Hindlimb muscle (tissue), 1 donor: ENCODE measurements at places on chromosomes 16 and 17.

DNA sequence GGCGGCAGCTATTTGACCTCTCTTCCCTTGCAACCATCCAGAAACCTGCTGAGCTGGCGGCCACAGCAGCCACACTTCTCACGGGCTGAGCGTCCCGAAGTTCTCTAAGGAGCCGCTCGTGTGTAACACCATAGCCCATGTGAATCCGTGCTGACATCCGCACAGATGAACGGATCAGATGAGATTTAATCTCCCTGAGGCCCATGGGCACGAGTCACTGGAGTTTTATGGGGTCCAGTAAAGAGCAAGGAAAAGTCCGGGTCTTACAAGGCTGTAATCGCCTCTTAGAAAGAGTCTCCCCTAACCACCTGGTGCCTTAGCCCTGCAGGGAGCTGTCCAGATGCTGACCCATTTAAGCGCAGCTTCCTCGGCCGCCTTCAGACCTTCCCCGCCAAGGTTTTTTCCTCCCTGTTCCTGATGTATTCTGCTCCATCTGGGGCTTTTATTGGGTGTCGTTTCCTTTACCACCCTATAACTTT, 5.5 kb upstream of the CACNG5 start:
- DNase-seq, result peak; percentile 77

DNA sequence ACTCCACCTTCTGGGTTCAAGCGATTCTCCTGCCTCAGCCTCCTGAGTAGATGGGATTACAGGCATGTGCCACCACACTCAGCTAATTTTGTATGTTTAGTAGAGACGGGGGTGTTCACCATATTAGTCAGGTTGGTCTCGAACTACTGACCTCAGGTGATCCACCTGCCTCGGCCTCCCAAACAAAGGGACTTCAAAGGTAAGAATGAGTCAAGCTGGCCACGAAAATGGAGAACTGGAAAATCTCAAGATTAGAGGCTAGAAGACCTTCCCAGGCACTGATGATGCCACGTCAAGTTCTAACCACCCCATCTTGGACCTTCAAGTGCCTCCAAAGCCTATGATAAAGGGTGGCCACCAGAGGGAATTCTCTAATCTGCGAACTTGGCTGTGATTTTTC, 1.3 kb upstream of the CCL15 start:
- DNase-seq, result no peak

DNA sequence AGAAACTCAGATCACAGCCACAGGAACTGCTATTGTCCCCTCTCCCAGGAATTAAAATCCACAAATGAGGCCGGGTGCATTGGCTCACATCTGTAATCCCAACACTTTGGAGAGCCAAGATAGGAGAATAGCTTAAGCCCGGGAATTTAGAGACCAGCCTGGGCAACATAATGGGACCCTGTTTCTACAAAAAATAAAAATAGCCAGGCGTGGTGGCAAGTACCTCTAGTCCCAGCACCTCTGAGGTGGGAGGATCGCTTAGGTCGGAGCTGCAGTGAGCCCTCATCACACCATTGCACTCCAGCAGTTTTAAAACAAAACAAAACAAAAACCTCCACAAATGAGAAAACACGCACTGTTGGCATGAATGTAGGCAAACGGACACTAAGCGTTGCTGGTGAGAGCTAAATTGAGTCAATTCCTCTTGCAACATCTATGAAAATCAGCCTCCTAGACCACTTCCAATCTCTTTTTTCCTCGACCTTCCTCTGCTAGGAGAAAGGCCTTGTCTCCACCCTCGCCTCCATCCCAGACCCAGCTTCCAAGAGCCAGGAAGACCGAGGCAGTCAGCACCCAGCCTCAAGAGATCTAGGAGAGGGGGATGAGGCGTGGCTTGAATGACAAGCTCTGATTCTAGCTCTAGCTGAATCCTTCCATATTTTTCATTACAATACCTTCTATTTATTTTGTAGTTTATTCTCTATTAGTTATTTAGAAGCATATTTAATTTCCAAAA, 14.8 kb downstream of the TLE7 start:
- no peak for DNase-seq

- no peak for DNase-seq
These were observed 1.8 kb downstream of the LCAT start for GRCh38 chr16:67942200-67942509.

- DNase-seq, result no peak
These were observed 412 bp upstream of the ADGRG3 start for GRCh38 chr16:57667526-57668262.

DNA sequence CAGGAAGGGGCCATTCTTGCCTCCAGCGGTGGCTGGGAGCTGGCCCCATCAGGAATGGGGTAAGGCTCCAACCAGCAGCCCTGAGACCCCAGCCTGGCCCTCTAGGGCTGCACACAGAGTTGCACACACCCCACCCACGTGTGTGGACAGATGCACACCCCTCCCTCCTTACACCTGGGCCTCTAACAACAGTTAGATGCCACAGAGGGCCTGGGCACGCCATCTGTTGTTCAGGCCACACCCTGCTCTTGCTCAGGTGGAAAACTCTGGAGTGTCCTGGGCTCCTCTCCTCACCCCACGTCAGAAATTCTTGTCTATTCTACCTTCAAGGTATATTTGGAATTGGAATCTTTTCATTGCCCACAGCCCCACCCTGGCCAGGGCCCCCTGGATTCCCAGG, 13.3 kb upstream of the RAI1 start:
- no peak for DNase-seq

DNA sequence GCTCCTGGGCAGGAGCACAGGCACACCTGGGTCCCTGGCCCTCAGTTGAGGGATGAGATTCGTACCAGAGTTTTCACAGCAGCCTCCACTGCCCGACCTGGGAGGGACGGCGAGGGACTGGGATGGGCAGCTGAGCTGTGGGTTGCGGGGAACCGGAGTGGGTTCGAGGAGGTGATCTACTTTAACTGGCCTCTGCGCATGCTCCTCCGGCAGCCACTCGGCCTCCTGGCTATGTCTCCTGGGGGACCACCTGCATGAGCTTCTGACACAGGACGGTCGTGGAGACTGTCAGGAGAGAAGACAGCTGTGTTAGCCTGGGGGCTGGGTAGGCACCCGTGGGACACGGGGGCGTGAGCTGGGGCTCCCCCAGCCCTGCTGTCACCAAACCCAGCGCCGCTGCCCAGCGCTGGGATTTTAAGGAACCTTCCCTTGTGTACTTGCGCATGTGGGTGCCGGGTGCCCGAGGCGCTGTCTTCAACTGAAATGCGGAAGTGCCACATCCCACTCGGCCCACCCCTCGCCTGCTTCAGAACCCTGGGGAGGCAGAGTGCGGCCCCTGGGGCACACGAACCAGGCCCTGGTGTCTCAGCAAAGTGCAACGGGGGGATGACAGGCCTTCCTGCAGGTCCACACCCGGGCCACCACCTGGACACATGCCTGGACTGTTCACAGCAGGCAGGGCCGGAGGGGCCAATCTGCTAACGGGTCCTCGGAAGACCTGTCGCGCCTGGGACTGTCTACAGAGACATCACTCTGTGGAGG, 36.4 kb downstream of the SLC7A5 start:
- DNase-seq, result no peak
